Uterus (tissue), 4 donors: ENCODE measurements at places on chromosomes 6 and 20.

DNA sequence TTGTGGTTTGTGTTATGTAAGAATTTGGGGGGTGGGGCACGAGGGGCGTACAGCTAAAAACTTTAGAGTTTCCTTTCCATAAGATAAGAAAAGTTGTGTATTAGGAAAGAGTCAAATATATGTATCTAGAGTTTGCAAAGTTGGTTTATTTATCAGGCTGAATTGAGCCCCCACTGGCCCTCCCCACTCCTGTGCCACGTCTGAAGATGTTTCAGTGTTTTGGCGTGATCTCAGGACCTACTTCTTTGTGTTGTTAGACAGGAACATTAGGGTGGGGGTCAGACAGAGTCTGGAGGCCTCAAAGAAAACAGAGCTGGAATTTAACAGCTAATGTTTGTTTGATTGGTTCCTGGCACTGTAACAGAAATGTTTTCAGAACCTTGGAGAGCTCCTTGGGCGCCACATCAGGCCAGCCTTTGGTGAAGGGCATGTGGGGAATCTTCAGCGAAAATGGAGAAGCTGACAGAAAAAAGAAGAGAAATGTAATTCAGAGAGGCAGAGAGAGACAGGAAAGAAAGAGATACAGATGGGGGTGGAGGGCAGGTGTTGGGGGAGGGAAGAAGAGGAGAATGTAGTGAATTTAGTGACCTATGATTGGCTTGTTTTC lies 674 bp downstream of the NRSN1 start:
- DNase-seq: no peak

- DNase-seq: no peak
Observed at GRCh38 chr6:37556881-37557644, 57.4 kb upstream of the CCDC167 start.

DNA sequence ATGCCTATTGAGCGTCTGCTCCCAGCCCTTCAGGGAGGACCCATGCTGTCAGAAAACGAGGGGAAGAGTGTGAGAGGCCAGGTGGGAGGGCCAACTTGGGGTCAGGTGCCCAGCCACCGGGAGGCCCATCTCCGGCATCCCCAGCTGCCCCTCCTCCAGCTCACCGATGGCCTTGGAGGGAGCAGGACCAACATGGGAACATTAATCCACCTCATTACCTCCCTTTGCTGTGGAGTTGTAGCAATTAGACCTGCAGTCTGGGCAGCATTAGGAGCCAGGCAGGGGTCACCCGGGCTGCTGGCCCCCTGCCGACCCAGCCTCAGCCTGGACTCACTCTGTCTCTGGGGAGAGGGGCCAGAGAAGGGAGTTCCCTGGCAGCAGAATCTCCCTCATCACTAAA lies 25.1 kb downstream of the DLGAP4 start:
- DNase-seq: no peak

DNA sequence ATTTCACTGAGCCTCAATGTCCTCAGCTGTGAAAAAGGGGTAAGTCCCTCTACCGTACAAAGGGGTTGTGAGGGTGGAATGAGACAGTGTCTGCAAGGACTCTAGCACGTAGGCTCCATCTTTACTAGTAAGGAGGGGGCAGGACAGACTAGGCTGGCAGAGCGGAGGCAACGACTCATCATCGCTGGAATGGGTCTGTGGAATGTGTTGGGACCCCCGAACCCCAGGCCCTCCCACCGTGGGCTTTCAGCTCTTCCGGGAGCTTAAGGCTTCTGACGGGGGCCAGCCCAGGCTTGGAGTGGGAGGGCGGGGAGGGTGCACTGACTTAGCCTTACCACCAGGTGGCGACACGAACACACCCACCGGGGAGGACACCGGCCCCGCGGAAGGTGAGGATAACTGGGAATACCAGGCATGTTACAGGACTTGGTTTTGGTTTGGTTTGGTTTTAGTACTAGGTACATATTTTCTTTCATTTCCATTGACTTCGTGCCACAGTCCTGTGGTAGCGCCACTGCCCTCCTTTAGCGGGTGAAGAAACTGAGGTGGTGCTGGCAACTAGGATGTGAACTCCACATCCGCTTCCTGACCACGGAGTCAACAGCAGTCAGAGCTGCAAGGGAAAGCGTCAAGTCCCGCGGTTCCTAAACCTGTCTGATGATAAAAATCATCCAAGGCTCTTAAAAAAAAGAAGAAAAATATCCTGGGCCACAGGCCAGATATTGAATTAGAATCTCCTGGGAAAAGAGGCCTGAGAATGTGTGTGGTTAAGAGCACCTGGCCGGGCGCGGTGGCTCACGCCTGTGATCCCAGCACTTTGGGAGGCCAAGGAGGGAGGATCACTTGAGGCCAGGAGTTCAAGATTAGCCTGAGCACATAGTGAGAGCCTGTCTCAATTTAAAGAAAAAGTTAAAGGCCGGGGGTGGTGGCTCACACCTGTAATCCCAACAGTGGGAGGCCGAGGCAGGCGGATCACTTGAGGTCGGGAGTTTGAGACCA lies 10.3 kb upstream of the TULP1 start:
- peak; percentile 76 for DNase-seq

DNA sequence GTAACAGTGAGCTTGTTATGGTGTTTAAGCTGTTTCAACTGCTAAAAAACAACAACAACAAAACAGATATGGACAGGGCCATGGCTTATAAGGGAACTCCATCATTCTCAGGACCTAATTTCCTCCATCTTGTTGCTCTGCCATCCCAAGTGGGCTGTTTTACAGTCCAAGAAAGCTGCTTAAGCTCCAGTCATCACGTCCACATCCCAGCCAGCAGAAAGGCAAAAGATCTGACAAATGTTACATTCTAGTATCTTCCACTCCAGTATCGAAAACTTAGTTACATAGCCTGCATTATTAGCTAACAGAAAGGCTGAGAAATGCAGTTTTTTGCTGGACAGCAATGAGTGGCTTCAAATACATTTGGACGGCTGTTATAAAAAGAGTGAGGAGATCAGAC lies 23.0 kb upstream of the TFAP2A start:
- DNase-seq: no peak

- no peak for DNase-seq
Observed at GRCh38 chr20:15596220-15596890, 976.9 kb downstream of the KIF16B start.

GRCh38 chr20:23634044-23634801 lies 3.5 kb downstream of the CST3 start:
- no peak for DNase-seq
